Urothelium cell line (cell line): ENCODE measurements at places on chromosomes 12 and 14.

DNA sequence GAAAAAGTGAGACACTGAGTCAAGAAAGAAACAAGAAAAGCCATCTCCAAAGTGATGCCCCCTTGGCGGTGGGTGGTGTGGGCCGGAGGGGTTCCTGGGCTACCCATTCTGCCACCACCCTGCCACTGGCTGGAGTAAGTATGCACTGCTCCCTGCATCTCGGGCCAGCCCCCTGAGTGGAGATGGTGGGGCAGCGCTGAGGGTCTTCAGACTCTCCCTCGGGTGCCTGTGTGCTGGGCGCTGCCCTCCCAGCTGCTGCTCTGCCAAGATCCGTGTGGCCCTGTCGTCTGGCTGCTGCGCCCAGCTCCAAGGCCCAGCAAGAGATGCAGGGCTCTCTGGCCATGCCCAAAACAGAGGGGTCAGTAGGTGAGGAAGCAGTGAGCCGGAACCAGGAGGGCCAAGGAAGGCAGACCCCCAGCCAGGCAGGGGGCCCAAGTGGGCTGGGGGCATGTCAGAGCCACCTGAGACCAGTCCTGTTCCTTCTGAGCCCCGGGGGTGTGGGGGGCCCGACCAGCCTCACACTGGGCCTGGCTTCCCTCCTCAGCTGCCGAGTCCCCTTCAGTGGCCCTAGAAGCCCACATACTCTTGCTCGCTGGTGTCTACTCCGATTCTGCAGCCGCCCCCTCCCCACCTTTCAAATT, 5.2 kb downstream of the GPR132 start:
- no peak for DNase-seq

DNA sequence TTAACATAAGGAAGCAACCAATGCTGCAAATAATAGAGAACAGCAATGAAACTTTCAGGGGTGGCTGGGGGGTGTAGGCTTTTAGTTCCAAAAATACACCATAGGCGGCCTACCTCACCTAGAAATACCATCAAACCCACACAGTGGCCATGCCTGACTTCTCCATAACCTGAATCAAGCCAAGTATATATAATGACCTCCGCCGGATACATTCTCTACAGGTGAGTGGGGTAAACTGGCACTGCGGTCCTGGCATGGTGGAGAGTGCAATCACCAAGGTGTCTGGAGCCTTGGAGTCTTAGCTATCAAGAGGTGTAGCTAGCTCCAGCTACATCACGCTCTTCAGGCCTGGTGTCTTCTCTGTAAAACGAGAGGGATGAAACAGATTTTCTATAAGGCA, 1.2 kb downstream of the ZBTB25 start:
- peak; percentile 20 for DNase-seq

DNA sequence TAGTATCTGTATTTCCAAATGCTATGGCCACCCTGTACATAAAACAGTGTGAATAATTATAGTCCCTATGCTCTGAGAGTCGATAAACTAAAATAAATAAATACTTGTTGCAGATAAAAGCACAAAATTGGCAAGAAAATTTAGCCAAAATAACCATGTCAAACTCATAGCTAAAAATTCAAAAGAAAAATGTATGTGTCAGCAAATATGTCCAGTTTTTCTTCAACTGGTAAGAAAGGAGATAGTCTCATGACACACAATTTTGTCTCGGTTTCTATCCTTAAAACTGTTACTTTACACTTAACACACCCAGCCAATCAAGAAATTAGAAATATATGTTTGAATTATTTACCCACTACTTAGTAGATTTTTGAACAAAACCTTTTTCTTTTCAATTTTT, 145.6 kb upstream of the FSCB start:
- DNase-seq: no peak

DNA sequence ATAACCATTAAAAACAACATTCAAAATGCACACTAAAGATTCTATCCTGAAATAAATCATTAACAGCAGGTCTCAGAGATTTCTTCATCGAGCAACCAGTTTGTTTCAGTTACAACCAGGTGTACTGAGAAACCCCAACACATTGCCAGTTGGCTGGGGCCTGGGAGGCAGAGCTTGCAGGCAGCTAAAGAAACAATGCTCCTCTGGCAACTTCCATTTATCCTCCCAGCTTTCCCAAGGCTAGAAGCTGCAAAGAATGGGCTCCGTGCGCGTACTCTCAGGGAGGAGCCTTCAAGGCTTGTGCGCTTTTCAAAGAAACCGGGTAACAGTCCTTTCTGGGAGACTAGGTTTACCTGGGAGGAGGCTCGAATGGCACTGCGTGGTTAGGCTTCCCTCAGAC, 181.6 kb downstream of the MSRB3 start:
- DNase-seq: no peak

- no peak for DNase-seq
These were observed 178.1 kb downstream of the SOX5 start for GRCh38 chr12:23771240-23771949.

GRCh38 chr14:54194501-54194900, 202.3 kb upstream of the CDKN3 start:
- no peak for DNase-seq
